CD4-positive, alpha-beta T cell (primary cell): ENCODE measurements at places on chromosomes 2 and 18.
A peak's percentile ranks its signal among the peaks of the same experiment; 100 is the strongest.

DNA sequence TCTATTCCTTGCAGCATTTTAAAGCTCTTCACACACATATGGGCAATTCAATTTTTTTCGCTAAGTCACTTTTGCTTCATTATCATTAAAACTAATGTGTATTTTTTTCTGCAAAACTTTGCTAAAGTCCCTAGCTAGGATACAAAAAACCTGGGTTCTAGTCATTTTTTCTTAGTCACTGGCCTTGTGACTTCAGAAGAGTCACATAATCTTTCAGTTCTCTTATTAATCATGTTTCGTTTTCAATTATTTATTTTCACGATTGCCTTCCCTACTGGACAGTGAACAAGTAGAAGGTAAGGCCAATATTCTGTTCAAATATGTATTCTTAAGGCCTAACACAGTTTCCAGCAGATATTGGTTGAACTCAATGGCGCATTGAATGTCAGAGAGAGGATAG lies 60.9 kb upstream of the CYRIA start:
- no peak for DNase-seq
- no peaks in the 10 kb centered on the region for H3K4me1 ChIP-seq
- H3K27me3 ChIP-seq: no peaks in the 10 kb centered on the region
- no peak overlapping the region for H3K4me3 ChIP-seq

DNA sequence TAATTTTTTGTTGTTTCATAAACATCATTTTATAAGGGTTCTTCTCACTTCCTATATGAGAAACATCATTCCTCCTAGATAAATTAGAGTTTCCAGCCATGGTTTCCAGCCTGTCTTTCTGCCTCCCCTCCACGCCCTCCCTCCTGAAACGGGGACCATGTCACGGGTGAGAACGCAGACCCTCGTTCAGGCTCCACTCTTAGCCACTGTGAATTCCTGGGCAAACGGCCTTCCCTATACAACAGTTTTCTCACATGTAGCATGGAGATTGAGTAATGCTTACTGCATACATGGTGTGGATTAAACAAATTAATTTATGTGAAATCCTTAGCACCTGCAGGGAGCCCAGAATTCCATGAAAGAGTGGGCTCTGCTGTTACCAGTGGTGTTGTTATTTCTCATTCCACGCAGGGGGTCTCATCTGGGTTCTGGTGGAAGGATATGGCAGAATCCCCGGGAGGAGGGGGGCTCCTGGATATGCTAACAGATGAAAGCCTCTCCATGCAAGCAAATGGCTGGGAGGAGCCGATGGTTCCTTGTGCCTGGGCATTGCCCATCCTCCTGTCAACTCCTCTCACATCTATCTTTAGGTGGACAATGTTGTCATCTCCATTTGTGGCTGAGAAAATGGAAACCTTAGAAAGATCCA lies 54.0 kb upstream of the TWIST2 start:
- H3K4me3 ChIP-seq: no peak overlapping the region
- H3K27me3 ChIP-seq: peaks cover 9% of the 10 kb centered on the region
- H3K36me3 ChIP-seq: no peaks in the 10 kb centered on the region
- H3K4me1 ChIP-seq: no peaks in the 10 kb centered on the region

DNA sequence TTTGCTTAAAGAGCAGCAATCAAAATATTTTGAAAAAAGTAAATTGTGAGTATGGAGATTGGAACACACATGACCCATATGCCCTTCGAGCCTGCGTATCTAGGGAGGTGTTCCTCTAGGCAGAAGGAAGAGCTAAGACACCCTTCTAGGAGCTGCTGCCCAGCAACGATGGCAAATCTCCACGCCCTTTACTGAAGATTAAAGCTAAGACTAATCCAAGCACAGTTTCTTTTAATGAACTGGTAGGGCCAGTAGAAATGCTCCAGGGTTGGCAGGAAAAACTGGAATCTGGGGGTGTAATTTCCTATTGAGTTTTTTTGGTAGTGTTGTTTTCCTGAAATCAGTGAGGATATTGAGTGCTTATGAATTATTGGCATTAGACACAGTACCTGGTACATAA lies 712 bp upstream of the SERPINB13 start:
- H3K27me3 ChIP-seq: peaks cover 7% of the 10 kb centered on the region
- H3K36me3 ChIP-seq: no peaks in the 10 kb centered on the region
- DNase-seq: no peak
- H3K4me1 ChIP-seq: no peaks in the 10 kb centered on the region

- no peaks in the 10 kb centered on the region for H3K4me1 ChIP-seq
- no peaks in the 10 kb centered on the region for H3K27me3 ChIP-seq
- no peak overlapping the region for H3K4me3 ChIP-seq
These were observed 584.6 kb upstream of the KLHL29 start for GRCh38 chr2:22800412-22800811.

GRCh38 chr2:160482673-160483072 lies 10.9 kb downstream of the RBMS1 start:
- peaks cover 41% of the 10 kb centered on the region for H3K4me1 ChIP-seq
- no peaks in the 10 kb centered on the region for H3K27me3 ChIP-seq
- no peaks in the 10 kb centered on the region for H3K36me3 ChIP-seq
- peak overlapping the region; percentile 39 for H3K27ac ChIP-seq
- DNase-seq: peak; percentile 35

- peaks cover 72% of the 10 kb centered on the region for H3K4me1 ChIP-seq
- H3K27me3 ChIP-seq: no peaks in the 10 kb centered on the region
- no peak for DNase-seq
- peak overlapping the region; percentile 56 for H3K4me3 ChIP-seq
- H3K27ac ChIP-seq: peak overlapping the region; percentile 83
- peaks cover 3% of the 10 kb centered on the region for H3K36me3 ChIP-seq
These were observed 12.9 kb downstream of the WNT10A start for GRCh38 chr2:218893349-218894150.

DNA sequence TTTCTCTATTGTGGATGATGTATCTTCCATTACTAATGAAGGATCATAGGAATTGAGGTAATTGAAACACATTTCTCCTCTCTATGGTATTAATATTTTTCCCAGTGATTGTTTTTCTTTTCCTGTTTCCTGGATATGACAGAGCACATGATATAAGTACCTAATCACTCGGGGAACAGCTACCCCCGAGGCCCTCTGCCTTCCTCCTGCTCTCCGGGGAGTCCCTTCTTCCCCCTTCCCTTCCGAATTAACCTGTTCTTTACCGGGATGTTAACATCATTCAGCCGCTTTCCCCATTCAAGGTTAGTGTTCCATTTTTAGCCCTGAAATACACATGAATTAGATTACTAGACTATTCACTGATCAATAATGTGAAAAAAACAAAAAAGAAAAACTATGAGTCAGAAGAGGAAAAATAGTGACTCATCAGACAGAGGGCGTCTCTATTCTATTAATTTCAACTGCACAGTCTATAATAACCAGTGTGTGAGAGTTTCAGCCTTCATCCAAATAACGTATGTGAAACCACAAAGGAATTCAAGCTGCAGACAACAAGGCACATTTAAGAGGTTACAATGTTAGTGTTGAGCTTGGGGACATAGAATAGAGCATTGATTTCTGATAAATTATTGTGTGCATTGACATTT lies 450.8 kb downstream of the DLGAP1 start:
- no peaks in the 10 kb centered on the region for H3K36me3 ChIP-seq
- H3K27ac ChIP-seq: no peak overlapping the region
- no peaks in the 10 kb centered on the region for H3K4me1 ChIP-seq
- no peak for DNase-seq
- peaks cover 5% of the 10 kb centered on the region for H3K27me3 ChIP-seq

- H3K36me3 ChIP-seq: no peaks in the 10 kb centered on the region
- no peak overlapping the region for H3K4me3 ChIP-seq
- no peaks in the 10 kb centered on the region for H3K27me3 ChIP-seq
- no peak for DNase-seq
These were observed 104.7 kb downstream of the KLHL29 start for GRCh38 chr2:23489471-23490322.

DNA sequence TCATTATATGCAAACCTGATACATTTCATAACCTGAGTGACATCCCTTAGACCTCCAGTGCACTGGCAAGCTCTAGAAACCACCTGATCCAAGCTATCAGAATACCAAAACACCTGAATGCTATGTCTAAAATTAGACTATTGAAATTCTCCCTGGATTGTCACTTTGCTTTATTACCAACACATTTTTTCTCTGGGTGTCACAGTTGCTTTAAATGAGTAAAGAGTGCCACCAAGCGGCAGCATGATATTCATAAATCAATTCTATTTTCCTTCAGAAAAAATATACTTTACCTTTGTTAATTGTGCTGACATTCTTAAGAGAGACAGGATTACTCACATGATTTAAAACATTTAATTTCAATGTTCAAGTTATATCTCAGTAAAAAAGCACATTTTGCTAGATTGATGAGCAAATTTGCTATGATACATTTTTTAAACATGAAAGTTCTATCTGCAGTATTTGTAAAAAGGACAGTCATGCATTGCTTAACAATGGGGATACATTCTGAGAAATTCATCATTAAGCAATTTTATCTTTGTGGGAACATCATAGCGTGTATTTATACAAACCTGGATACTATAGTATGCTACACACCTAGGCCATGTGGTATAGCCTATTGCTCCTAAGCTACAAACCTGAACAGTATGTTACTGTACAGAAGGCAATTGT lies 338.4 kb upstream of the SLC39A10 start:
- no peaks in the 10 kb centered on the region for H3K36me3 ChIP-seq
- no peaks in the 10 kb centered on the region for H3K27me3 ChIP-seq

DNA sequence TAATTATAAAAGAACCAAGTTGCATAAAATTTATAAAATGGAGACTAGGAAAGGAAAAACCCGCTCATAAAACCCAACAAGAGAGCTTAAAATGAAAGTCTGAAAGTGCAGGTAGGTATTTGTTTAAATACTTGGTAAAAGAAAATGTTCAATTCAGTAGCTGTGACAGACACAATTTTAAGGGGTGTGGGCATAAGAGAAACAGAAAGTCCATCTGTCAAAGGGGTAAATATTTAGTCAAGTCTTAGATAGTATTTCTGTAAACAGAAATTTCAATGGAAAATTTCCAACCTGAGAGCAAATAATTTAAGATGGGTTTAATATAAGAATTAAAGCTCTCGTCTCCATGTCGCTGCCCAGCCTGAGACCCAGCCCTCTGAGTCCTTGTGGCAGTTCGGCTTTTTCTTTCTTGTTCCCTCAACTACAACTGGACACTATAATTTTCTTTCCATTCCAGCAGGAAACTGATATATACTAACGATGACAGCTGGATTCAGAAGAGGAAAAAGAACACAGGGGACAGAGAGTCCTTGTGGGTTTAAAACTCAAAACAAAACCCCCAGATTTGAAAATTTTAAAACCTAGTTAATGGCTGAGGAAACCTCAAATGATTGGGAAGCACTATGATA lies 88.0 kb upstream of the ZFP36L2 start:
- H3K27ac ChIP-seq: no peak overlapping the region
- H3K4me1 ChIP-seq: no peaks in the 10 kb centered on the region
- no peaks in the 10 kb centered on the region for H3K27me3 ChIP-seq

DNA sequence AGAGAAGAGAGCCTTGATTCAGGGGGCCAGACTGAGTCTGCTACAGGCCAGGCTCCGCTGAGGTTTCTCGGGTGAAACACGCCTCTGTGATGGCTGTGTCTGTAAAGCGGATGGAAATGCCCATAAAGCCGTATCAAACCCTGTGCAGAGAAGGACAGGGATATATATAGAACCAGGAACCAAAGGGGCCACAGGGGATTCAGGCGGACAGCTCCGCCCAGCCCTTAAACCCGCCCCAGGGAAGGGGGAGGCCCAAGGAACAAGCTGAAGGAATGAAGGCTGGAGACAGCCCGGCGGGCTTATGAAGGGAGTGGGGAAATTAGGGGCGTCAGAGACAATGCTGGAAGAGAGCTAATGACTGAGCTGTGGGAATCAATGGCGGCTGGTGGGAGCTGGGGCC lies 42.1 kb downstream of the NHEJ1 start:
- DNase-seq: no peak
- H3K27ac ChIP-seq: no peak overlapping the region
- H3K36me3 ChIP-seq: peaks cover 6% of the 10 kb centered on the region
- H3K4me3 ChIP-seq: no peak overlapping the region

- H3K27me3 ChIP-seq: no peaks in the 10 kb centered on the region
- no peak overlapping the region for H3K4me3 ChIP-seq
- DNase-seq: no peak
- no peaks in the 10 kb centered on the region for H3K36me3 ChIP-seq
- no peak overlapping the region for H3K27ac ChIP-seq
These were observed 97.1 kb upstream of the RBMS1 start for GRCh38 chr2:160590664-160591063.

DNA sequence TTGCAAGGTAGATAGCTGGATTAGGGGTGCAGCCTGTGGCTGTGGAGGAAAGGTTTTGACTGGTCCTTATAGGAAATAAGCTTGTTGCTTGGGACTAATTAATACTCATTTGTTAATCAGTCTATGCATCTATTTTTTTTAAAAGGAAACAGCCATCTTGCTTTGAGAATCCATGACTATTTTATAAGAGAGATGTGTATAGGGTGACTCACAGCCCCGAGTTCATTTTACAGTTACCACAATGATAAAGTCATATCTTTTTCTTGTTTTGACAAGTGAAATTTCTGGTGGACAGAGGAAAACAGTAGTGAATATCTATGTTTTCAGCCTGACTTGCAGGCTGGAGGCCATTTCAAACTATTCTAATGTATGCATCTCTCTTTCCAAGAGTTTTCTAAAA lies 193.5 kb upstream of the CCDC68 start:
- no peaks in the 10 kb centered on the region for H3K4me1 ChIP-seq
- H3K27ac ChIP-seq: no peak overlapping the region
- H3K27me3 ChIP-seq: no peaks in the 10 kb centered on the region

GRCh38 chr2:195304310-195304709 lies 352.7 kb upstream of the SLC39A10 start:
- H3K27ac ChIP-seq: no peak overlapping the region
- H3K36me3 ChIP-seq: no peaks in the 10 kb centered on the region
- H3K27me3 ChIP-seq: no peaks in the 10 kb centered on the region
- no peak overlapping the region for H3K4me3 ChIP-seq
- DNase-seq: no peak
- no peaks in the 10 kb centered on the region for H3K4me1 ChIP-seq

GRCh38 chr2:127530245-127531140 lies 4.2 kb upstream of the IWS1 start:
- DNase-seq: no peak
- H3K27ac ChIP-seq: no peak overlapping the region
- H3K4me3 ChIP-seq: no peak overlapping the region
- no peaks in the 10 kb centered on the region for H3K27me3 ChIP-seq
- H3K36me3 ChIP-seq: no peaks in the 10 kb centered on the region
- peaks cover 13% of the 10 kb centered on the region for H3K4me1 ChIP-seq

- H3K4me1 ChIP-seq: no peaks in the 10 kb centered on the region
- DNase-seq: no peak
- no peaks in the 10 kb centered on the region for H3K27me3 ChIP-seq
- no peaks in the 10 kb centered on the region for H3K36me3 ChIP-seq
- H3K4me3 ChIP-seq: no peak overlapping the region
These were observed 198.1 kb upstream of the RBBP8 start for GRCh38 chr18:22734791-22735627.

GRCh38 chr2:88429929-88430328 lies 22.6 kb downstream of the FOXI3 start:
- no peak overlapping the region for H3K4me3 ChIP-seq
- no peaks in the 10 kb centered on the region for H3K36me3 ChIP-seq
- no peak overlapping the region for H3K27ac ChIP-seq
- H3K27me3 ChIP-seq: no peaks in the 10 kb centered on the region
- no peaks in the 10 kb centered on the region for H3K4me1 ChIP-seq

GRCh38 chr2:34003795-34004194 lies 404.7 kb upstream of the FAM98A start:
- H3K4me1 ChIP-seq: no peaks in the 10 kb centered on the region
- no peak overlapping the region for H3K27ac ChIP-seq
- no peak overlapping the region for H3K4me3 ChIP-seq
- no peaks in the 10 kb centered on the region for H3K36me3 ChIP-seq
- no peaks in the 10 kb centered on the region for H3K27me3 ChIP-seq

GRCh38 chr2:15177103-15177502 lies 384.0 kb downstream of the NBAS start:
- H3K27me3 ChIP-seq: no peaks in the 10 kb centered on the region
- H3K4me3 ChIP-seq: no peak overlapping the region
- DNase-seq: peak; percentile 77
- peaks cover 15% of the 10 kb centered on the region for H3K4me1 ChIP-seq
- no peak overlapping the region for H3K27ac ChIP-seq
